ENCODE measurements at places on chromosomes 12 and 14.

DNA sequence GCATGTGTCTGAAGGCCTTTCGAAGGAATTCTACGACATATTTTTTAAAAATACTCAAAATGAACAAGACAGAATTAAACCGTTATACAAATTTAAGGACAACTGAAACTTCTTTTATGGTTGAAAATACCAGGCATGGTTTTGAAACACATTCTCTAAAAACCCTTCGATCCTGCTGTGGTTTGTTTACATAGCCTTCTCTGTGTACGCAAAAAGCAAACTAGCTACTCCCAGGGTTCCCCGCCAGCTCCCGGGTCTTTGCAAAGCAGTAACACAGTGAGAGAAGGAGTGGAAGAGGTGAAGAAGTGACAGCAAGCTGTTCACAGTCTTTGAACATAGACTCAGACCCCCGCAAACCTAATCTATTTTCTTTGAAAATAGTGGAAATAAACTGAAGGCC lies 2.2 kb upstream of the TC2N start:
- DNase-seq = no peak

- no peak for DNase-seq
These were observed 154.7 kb downstream of the SLC38A4 start for GRCh38 chr12:46671102-46671501.

GRCh38 chr14:36317650-36318049 lies 2.8 kb downstream of the MBIP start:
- DNase-seq = no peak

DNA sequence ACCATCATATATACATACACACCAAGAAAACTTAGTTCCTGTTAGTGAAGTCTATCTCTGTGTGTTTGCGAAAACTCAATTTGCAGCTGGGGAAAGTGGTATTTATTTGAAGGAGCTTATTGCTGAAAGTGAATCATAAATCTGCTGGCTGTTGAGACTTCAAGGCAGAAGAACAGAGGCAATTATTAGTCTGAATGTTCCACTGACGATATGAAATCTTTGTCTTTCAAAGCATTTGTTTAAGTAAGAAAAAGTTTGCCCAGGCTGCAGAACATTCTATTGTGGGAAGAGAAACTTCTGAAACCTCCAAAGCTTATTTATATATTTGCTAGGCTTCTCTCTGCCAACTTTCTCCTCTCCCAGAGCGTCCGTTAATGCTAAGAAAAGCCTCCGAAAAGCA lies 255.7 kb upstream of the TMPO start:
- DNase-seq = no peak

DNA sequence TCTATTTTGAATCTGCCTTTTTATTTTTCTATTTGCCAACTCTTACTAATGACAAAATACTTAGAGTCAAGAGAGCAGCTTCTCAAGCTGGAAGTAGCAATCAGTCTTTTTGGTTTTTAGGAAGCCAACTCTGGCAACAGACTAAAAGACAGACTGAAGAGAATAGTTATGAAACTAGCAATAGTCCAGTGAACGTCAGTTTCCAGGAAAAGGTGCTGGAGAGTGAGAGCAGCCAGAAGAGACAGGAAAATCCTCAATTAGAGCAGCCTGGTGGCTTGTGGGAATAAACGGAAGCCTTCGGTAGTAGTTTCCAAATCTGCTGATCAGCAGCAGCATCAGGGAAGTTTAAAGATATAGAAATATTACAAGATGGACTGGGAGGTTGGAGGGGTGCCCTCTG lies 27.1 kb downstream of the ATG14 start:
- no peak for DNase-seq

- DNase-seq = no peak
These were observed 19.4 kb downstream of the RALGAPA1 start for GRCh38 chr14:35789651-35790050.

- DNase-seq = no peak
These were observed 5.4 kb upstream of the KRT81 start for GRCh38 chr12:52296572-52297215.

GRCh38 chr12:24349051-24349799 lies 399.8 kb upstream of the SOX5 start:
- no peak for DNase-seq

DNA sequence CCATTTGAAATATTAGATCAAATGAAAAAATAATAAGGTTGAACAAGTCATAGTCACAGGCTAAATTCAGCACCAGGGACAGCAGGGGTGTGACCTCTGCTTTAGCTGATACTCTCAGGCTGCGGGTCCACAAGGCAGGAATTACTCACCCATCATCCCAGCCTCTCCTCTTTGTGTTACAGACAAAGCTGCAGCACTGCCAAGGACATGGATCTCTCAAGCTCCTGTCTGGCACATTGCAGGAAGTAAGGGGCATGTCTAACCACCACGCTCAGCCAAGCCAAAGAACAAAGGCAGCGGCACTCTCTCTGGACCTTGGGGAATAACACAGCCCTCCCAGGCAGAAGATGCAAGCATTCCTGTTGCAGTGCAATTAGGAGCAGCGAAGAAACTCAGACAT lies 783.8 kb downstream of the VRK1 start:
- DNase-seq = no peak

- no peak for DNase-seq
These were observed 11.4 kb upstream of the ORAI1 start for GRCh38 chr12:121614872-121615467.

GRCh38 chr14:69005432-69006148 lies 26.5 kb upstream of the ACTN1 start:
- no peak for DNase-seq

- DNase-seq = no peak
These were observed 26.6 kb upstream of the PNMA1 start for GRCh38 chr14:73740618-73741326.

GRCh38 chr12:108502922-108503321 lies 12.2 kb upstream of the FICD start:
- no peak for DNase-seq

- DNase-seq = no peak
These were observed 7.0 kb downstream of the NCKAP1L start for GRCh38 chr12:54504550-54504949.

DNA sequence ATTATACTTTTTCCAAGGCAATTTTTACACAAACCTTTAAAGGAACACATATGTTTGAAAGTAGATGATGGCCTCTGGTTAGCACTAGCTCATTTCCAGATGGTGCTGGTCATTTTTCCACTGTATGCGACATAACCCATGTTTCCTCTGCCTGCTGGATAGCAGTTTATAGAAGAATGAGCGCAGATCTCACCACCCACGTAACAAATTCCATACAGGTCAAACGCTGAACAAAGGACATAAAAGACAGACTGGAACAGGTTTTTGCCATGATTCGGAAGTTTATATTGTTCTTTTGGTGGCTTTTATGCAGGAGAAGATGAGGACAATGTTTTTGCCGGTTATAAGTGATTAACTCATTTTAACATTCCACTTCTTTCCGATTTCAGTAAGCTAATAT lies 30.7 kb downstream of the PPP1R36 start:
- no peak for DNase-seq

DNA sequence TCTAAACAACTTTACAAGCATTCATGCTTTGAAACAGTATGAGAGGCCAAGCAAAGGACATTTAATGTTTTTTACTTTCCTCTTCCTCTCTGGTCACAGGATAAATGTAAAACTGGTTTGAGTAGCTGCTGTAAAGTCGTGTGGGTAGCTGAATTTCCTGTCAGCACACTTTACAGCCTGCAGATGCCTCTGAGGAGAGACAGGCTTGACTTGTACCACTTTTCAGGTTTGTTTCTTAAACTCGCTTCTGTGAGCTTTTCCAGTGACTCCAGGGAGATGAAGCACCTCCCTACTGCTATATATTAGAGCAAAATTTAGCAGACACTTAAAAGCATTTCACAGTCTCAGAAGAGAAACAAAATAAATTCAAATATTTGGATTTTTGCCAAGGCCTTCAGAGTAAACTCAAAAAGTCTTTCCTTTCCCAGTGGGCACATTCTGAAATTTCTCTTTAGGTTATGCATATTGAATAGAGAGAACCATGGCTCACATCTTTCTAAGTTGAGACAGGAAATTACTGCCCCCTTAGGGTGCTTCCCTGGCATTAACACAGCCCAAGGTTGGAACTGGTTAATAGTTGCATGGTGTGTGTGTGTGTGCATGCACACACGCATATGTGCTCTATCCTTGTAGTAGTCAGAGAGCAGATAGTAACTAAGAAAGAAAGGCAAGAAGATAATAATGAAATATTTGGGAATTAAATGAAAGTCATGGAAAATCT lies 557.3 kb upstream of the MIS18BP1 start:
- no peak for DNase-seq

- DNase-seq = no peak
These were observed 34.1 kb downstream of the ERGIC2 start for GRCh38 chr12:29346769-29347421.

DNA sequence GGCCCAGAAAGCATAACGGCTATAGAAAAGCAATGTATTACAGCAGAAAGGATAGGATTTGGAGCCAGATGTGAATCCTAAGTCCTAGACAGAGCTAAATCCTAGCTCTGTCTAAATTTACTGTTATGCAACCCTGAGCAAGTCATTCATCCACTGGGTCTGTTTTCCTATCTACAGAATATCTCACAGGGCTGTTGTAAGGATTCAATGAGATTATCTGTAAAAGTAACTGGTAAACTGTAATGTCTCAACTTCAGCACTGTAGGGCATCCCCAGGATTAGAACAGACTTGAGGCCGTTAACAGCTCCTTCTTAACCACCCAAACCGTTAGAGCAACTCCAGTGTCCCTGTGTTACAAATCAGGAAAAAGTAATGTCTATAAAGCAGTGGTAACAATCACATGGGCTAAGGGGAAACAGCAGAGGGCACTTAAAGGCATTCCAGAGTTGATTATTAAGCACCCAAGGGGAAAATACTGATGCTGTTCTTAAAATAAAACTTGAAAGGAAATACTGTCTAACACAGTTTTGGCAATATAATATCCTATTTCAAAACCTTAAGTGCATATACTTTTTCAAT lies 10.1 kb downstream of the GMFB start:
- no peak for DNase-seq

DNA sequence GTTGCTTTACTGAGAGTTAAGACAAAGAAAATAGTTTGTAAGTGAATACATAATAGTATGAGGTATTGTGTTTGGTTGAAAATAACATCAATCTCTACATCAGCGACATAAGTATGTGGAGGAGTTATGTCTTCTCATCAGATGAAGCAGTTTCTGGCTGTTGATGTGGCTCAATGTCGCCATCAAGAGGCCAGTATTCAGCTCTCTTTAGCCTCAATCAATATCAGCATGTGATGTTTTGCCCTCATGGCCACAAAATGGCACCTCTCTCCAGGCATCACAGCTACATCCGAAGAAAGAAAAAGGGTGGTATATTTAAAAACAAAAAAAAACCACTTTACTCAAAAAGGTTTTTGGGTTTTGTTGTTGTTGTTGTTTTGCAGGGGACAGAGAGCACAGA lies 302.3 kb upstream of the TMEM132C start:
- no peak for DNase-seq

DNA sequence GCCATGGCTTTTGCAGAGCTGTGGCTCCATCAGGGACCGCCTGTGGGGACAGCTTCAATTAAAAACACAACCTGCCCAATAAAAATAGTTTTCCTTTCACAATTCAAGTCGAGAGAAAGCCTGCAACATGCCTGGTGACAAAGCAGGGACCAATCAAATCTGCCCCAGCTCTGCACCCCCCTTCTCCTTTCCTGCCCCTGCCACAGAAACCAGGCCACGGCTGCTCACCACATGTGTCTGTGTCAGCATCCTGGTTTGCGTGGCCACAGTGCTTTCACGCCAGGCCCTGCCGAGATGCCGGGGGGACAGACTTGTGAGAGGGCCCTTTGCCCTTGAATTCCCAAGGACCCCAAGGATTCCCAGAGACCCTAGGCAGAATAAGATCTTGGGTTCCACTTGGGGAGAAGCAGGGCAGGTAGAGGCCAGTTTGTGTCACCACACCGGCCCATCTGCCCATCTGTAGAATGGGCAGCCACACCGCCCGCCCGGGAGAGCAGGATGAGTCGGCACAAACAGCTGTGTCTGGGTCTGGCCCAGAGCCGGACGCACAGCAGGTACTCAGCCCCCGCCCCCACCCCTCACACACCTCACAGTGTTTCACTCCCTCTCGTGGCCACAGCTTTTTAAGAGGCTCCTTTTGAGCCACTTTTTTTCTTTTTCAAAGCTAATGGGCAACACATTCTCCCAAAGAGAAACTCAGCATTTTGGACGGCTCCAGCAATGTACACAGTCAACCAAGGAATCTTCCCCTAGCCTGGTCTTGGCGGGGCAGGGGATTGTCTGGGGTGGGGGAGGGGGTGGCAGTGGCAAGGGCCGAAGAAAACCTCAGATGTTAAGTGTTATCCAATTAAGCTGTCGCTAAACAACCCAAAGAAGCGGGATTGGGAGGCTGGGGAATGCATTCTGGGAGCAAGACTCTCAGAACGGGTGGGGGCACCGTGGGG lies 41.5 kb downstream of the BCL11B start:
- peak; percentile 85 for DNase-seq

DNA sequence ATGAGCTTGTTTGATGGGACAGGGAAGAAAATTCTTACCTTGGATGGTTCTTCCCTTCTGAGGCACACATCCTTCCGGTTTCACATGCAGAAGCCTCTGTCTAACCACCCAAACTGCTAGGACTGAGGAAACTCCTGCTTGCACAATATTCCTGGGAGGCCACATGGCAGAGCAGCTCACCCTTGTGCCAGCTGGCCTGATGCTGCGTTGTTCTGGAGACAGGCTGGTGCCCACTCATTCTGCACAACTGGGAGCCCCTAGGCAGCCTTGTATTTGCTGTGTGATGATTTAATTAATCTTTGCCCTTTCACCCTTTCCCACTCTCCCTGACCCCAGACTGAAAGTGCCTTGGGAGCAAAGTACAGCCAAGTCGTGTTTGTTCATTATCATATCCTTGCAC lies 130.8 kb downstream of the RTN1 start:
- DNase-seq = no peak

GRCh38 chr12:10634427-10634826 lies 21.0 kb upstream of the MAGOHB start:
- DNase-seq = no peak

DNA sequence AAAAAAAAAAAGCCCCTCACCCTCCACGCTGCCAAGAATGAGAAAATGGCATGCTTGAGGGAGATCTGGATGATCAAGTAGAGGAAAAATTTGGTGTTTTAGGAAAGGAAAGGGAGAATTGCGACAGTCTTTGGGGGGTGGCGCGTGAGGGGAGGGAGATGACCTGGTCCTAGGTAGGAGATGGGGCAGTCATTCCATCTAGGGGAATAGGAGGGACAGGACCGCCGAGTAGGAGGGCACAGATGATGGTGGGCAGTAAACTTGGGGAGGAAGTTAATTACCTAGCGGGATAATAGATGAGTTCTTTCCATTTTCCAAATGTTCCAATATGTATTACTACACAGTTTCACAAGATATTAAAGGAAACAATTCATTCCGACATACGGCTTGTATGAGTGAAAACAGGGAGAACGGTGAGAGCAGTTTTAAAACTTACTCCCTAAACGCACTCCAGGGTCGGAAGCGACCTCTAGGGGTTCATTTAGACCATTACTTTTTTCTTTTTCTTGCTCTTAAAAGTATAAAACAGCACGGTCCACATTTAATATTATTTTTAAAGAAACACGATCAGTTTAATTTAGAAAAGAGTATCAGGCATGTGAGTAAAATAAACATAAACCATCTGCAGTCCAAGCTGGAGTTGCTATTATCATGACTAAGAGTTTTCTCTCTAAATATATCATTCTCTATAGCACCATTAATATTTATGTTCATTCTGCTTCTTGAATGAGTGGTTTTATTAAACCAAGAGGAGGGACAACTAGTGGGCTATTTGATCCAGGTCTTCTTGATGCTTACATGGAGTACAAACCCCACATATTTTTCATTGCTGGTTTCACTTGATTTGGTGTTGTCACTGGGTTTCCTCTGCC lies 3.0 kb upstream of the FNTB start:
- no peak for DNase-seq

Measured in activated T-cell treated with anti-CD3 and anti-CD28 coated beads, Interleukin-2, amount 50 U/mL, for 24 hours (primary cell).